Activated T-helper 1 cell treated with anti-CD3 and anti-CD28 coated beads, Interleukin-2, amount 50 U/mL, for 16 hours (primary cell): ENCODE measurements at places on chromosomes 7 and 10.

DNA sequence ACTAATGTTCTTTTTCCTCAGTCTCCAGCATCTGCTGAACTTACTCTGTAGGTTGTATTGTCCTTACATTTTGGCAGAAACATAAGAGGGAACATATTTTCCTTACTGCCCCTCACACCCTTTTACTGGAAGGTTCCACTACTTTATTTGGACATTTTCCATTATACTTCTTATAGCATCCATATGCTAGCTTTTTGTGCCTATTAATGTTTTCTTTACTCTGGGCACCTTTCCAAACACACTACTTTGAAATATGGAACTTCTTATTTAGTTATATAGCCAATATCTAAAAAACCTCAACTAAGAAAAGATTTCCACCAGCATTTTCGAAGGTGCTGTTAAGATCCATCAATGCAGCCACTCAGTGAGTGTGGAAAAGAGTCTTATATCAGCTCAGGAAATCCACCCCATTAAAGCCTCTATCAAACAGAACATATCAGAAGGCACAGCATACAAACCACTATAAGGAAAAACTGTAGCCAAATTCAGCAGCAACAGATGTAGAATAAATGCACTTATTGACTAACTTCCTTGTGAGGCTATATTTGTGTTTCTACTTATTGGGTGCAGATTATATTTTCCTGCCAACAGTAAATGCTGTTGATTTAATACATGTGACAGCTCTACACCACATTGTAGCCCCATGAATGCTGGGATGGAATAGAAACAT, 272.5 kb upstream of the SEMA3E start:
- no peak for DNase-seq

- no peak for DNase-seq
These were observed 22.8 kb downstream of the SLC25A40 start for GRCh38 chr7:87853237-87853864.

GRCh38 chr10:33412653-33413361, 78.3 kb upstream of the NRP1 start:
- no peak for DNase-seq

GRCh38 chr10:36023939-36024338, 381.8 kb upstream of the FZD8 start:
- DNase-seq, result no peak

GRCh38 chr10:1418031-1418550, 319.2 kb downstream of the ADARB2 start:
- no peak for DNase-seq

DNA sequence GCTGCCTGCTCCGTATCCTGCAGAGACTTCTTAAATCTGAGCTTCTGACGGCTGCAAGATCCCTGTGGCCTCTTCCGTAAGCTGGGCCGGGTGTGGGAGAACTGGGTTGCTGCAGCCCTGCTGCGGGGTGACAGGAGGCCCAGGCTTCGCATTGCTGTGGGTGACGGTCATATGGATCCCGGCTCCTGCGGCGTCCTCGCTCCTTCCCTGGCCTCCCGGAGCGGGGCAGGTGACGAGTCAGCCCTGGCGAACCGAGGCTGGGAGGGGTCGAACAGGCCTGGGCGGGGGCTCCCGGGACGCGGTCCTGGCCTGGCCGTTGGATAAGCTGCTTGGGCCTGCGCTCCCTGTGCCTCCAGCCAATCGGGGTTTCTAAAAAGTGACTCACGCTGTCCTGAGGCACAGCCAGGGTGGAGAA, 7.8 kb upstream of the UBE2D1 start:
- DNase-seq, result no peak

DNA sequence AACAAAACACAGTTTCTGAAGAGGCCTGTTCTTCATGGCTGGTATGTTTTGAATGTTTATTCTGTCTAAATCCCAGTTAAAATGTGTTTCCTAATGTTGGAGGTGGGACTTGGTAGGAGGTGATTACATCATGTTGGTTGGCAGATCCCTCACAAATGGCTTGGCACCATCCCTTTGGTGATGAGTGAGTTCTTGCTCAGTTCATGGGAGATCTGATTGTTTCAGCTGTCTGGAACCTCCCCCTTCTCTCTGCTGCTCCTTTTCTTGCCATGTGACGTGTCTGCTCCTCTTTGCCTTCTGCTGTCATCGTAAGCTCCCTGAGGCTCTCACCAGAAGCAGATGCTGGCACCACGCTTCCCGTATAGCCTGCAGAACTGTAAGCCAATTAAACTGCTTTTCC, 383.6 kb upstream of the TPK1 start:
- DNase-seq, result no peak

DNA sequence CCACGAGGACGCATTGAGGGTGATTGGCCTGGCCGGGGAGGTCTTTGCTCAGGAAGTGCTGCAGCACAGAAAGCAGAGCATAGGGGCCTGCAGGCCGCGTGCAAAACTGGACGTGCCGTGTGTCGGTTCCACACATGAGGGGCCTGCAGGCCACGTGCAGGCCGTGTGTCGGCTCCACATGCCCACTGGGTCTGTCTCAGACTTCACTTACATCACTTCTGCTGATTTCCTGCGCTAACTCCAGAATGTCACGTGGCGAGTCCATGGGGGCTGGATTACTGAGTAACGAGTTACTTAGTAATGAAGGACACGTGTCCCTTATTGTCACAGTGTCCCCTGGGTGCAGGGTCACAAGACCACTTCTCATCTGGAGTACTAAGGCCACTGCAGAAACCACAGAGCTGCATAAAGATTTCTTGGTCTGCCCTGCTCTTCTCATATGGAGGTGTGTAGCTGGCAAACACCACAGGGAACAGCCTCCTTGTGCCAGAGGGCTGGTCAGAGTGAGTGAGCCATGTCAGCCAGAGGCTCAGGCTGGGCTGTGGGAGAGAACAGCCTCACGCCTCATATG, 60.8 kb downstream of the GDI2 start:
- no peak for DNase-seq
